ENCODE measurements at places on chromosomes 1 and 21.

DNA sequence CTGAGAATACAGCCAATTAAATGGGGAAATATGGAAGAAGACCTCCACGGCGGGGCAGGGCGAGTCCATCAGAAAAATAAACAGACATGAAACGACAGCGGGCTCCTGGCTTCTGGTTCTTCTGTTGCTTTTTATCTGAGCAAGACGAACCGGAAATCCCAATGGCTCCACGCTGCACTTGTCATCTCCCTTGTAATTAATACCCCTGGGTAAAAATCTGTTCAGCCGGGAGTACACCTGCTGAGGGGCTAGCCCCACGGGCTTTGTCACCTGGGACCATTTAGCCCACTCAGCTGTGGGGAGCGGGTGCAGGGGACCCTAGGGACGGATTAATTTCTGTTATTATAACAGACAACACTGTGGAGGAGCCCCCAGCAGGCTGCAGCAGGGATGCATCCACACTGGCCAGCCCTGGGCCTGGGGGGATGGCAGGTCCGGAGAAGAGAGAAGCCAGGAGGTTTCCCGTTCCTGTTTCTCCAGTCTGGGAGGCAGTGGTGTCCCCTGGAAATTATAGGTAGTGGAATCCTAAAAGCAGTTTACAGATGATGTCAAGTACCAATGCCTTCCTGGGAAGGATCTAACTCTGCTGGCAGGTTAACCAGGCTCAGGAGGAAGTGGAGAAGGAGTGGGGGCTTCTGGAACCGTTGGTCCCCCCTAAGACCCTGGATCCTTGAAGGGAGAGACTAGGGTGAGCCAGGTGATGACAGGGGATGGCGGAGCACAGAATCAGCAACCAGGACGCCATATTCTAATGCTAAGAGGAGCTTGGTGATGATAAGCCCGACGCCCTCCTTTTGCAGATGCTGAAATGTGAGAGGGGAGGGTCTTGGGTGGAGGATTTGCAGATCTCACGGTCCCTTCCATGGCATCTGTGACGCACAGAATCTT is 566.1 kb downstream of the PTPRU start:
- no peak for DNase-seq

GRCh38 chr1:231049121-231049979 is 9.3 kb upstream of the FAM89A start:
- DNase-seq: no peak

GRCh38 chr1:230173187-230173975 is 106.3 kb downstream of the GALNT2 start:
- no peak for DNase-seq

- DNase-seq: no peak
Measured at GRCh38 chr21:38631206-38631605, 132.9 kb upstream of the ERG start.

DNA sequence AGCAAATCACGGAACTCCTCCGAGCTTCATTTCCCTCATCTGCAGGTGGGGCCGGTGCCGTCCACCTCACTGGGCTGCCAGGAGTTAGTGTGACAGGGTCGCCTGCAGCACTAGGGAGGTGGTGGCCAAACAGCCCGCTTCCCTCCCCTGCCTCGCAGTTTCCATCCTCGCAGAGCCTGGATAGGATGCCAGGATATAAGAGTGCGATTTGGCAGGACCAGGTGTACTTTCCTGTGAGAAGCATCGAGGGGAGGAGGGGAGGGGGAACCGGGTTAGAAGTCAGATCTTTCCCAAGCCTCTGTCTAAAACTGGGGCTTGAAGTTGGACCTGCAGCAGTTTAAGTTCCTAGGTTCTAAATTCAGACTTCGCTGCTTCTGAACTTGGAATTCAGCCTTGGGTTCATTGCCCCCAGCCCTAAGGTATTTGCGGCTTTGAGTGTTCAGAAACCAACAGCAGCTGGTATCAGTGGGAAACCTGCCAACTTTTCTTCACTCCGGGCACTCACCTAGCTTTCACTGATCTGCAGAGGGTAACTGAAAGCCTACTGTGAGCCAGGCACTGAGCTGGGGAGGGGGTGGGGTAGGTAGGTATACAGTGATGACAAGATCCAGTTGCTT is 1.7 kb upstream of the JUN start:
- peak; percentile 50 for DNase-seq

GRCh38 chr1:86152887-86153286 is 3.7 kb downstream of the COL24A1 start:
- DNase-seq: no peak

- no peak for DNase-seq
Measured at GRCh38 chr1:101193733-101194169, 43.1 kb upstream of the S1PR1 start.

- no peak for DNase-seq
Measured at GRCh38 chr1:113895098-113895497, 7.7 kb upstream of the BCL2L15 start.

GRCh38 chr21:33332143-33332542 is 7.4 kb downstream of the IFNAR1 start:
- no peak for DNase-seq

GRCh38 chr1:93171549-93172034 is 8.6 kb downstream of the TMED5 start:
- no peak for DNase-seq

- peak; percentile 97 for DNase-seq
Measured at GRCh38 chr21:34836103-34836932, 167.5 kb downstream of the CLIC6 start.
